ENCODE measurements at places on chromosomes 2 and 18.
A peak's percentile ranks its signal among the peaks of the same experiment; 100 is the strongest.

DNA sequence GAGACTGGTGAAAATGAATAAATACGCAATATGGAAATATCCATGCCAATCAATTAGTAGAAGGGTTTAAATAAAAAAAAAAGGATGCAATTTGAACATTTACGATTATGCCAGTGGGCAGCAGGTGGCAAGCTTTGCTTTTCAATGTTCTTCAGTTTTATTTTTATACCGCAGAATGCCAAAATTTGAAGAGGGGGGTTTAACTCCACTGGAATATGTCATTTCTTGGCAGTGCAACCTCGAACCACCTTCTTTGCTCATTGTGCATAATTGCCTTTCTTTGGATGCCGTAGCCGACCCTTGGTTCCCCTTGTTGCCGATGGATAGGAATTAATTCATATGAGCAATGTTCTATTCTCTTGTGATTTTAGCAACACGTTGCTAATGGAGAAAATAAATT, 88.0 kb downstream of the LTBP1 start:
- DNase-seq, result no peak

- DNase-seq, result no peak
Measured at GRCh38 chr2:239025096-239025801, 177.4 kb downstream of the TWIST2 start.

DNA sequence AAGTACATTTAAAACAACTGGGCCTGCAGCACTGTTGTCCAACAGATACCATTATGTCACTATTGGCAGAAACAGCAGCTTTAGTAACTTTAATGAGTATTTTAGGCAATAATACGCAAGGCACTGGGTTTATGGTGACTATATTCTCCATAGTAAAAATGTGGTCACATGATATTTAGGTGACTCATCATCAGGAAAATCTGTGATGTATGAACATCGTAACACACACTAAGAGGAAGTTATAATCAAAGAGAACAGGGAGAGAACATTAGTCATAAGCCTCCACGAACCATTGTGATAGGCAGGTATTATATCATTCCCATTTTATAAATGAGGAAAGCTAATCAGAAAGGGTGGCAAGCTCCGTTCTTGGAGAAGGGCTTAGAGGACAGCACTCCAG, 36.9 kb downstream of the RAPH1 start:
- no peak for DNase-seq

DNA sequence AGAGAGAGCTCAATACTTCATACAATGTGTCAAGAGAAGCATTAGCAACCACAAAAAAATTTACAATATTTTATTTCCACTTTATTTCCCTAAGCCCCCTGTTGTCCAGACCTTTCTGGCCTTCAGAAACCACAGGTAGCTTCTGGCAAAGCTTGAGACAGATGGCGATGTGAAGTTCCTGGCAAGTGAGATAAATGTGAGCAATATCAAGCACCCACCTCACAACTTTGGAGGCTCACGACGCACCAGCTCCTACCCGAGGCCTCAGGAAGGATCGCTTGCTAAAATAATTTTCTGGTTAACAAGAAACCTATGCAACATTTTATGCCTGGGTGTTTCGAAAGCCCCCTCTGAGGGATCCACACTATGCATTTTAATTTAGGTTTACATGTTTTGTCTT, 158.1 kb upstream of the CHAC2 start:
- DNase-seq, result no peak

DNA sequence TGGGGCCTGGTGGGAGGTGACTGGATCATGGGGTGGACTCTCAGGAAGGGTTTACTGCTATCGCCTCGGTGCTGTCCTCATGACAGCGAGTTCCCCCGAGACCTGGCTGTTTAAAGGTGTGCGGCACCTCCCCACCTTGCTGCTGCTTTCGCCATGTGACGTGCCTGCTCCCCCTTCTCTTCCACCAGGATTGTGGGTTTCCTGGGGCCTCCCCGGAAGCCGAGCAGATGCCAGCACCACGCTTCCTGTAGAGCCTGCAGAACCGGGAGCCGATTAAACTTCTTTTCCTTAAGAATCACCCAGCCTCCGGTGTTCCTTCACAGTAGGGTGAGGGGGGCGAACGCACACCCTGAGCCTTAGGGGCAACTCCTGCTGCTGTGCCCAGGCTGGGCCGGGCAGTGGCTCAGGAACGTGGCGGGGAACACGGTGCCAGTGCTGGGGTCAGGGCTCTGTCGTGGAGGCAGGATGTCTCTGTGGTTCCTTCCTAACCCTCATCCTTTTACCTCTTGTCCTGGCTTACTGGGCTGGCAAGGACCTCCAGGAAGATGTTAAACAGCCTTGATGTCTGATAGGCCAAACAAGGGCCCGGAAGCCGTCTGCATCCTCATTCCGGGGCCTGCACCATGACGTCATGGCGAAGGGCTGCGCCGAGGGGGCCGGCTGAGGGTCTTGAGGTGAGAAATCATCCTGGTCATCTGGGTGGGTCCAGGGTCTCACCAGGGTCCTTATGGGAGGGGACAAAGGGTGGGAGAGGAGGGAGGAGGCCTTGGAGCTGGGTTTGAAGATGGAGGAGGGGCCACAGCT, 12.7 kb downstream of the NEU4 start:
- no peak for DNase-seq

DNA sequence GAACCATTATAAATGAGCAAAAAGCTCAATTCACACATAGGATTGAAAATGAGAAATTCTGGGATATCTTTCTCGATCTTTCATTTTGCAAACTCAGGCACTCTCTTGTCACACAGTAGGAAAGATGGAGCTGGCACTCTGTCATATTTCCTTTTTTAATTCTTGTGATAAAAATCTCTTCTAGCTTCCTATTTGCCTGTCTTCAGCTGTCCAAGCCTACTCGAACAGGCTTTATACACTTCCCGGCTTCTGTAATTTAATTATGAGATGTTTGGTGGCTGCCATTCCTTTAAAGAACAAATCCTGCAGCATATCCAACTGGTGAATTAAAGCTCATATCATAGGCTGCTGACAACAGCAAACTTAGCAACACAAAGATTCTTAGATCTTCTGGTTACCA, 1484.3 kb upstream of the PIK3C3 start:
- no peak for DNase-seq

GRCh38 chr18:78625847-78626246, 353.8 kb upstream of the SALL3 start:
- peak; percentile 36 for DNase-seq

DNA sequence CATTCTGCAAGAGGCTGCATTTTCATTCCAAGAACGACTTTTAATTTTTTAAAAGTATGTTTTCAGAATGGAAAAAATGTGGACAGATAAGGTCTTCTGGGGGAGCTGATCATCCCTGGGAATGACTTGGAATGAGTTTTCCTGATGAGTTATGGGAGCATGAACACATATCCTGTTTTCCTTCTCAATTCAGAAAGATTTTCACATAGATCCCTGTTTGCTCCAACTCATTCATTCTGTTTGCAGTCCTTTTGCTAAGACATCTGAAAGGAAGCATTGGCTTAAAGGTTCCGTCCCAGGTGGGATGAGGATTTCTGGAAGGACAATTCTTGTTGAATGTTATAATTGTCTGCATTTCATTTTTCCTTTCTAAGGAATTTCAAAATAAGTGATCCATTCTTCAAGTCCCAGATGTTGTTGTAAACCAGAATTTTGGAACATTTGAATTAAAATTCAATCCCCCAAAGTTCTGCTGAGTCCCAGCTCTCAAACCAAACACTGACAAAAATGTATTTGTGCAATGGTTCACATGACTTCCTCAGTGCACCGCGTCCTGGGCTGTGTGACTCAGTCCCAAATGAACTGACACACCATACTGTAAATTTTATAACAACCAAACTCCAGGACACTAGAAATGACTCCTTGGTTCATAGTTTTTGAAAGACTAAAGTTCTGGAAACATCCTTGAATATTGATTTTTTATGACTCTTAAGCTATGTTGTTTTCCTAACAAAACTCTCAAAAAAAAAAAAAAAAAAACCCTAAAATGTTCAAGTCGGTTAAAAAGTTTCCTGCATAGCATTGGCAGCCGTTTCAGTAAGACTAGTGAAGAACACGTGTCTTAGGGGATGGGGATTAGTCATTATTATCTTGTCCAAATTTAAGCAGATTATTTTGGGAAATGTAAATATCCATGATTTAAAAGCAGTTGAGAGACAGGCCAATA, 281.8 kb upstream of the TCF4 start:
- DNase-seq, result no peak

- DNase-seq, result no peak
Measured at GRCh38 chr2:233082931-233083755, 23.0 kb downstream of the INPP5D start.

- DNase-seq, result no peak
Measured at GRCh38 chr2:47360283-47360682, 42.7 kb upstream of the MSH2 start.

GRCh38 chr18:27033722-27034121, 151.4 kb downstream of the CHST9 start:
- no peak for DNase-seq

DNA sequence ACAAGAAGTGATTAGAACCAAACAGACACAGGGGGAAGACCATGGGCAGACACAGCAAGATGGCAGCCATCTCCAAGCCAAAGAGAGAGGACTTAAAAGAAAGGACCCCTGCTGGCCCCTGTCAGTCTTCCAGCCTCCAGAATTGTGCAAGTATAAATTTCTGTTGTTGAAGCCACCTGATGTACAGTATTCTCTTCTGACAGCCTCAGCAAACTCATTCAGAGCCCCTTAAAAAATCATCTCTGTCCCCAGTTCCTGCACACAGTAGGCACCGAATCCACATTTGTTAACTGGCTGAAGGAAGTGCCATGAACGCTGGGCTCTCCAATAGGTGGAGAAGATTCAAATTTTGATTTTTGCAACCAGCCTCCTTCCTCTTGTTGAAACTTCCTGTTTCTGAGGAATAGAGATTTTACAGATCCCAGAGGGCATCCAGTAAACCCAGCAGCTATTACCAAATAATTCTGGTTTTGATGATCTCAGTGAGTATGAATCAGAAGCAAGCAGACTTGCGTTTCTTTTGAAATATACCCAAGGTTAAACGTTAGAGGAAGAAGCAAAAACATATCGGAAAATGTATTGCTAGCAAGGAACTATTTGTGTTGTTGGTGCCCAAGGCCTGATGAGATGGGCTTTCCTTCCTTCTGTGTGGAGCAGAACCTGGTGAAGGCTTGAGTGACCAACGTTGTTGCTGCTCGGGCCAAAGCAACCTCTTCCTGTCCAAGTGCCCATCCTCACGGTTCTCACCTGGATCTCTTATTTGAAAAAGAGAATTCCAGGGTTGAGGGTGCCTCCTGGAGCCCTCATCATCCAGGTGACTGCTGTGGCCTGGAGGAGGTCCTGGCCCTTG, 47.7 kb upstream of the PLB1 start:
- DNase-seq, result peak; percentile 97

- no peak for DNase-seq
Measured at GRCh38 chr2:113867571-113867970, 22.3 kb upstream of the ACTR3 start.

DNA sequence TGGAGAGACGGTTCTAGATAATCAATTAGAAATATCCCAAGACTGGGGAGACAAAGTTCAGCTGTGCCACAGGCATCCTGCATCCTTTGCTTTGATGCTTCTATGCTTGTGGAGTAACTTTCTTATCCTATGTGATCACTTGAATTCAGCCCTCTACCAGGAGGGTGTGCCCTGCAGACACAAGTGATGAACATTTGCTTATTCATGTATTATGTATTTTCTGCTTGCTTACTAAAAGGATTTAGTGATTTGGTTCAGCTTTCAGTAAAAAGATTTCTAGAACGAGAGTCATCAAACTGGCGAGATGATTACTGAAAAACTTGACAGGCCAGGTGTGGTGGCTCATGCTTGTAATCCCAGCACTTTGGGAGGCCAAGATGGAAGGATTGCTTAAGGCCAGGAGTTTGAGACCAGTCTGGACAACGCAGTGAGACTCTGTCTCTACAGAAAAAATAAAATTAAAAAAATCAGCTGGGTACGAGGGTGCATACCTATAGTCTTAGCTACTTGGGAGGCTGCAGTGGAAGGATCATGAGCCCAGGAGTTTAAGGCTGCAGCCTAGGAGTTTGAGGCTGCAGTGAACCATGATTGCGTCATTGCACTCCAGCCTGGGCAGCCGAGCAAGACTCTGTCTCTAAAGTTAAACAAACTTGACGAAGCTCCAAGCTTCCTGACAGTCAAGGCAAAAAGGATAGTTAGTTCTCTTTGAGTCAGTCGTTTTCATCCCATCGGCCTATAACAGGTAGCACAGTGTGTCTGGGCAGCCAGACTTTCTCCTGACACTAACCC, 13.3 kb downstream of the HK2 start:
- no peak for DNase-seq

- DNase-seq, result no peak
Measured at GRCh38 chr2:189407281-189408209, 33.7 kb upstream of the WDR75 start.

- no peak for DNase-seq
Measured at GRCh38 chr2:107669335-107669734, 157.4 kb upstream of the RGPD4 start.

GRCh38 chr18:62334120-62334519, 9.0 kb downstream of the TNFRSF11A start:
- no peak for DNase-seq

GRCh38 chr2:215527736-215528135, 91.9 kb upstream of the FN1 start:
- no peak for DNase-seq

DNA sequence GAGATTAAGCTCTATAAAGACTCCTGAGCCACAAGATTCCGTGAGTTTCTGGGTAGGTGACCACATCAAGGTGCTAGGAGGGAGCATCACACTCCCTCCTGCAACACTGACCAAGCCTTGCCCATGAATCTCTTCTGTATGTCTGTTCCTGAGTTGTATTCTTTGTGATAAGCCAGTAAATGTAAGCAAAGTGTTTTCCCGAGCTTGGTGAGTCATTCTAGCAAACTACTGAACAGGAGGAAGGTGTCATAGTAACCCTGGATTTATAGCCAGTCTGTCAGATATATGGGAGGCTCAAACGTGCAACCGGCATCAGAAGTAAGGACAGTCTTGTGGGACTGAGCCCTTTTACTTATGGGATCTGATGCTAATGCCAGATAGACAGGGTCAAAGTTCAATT, 346.1 kb upstream of the KYNU start:
- no peak for DNase-seq

- DNase-seq, result no peak
Measured at GRCh38 chr2:105445976-105446375, 47.1 kb upstream of the FHL2 start.

DNA sequence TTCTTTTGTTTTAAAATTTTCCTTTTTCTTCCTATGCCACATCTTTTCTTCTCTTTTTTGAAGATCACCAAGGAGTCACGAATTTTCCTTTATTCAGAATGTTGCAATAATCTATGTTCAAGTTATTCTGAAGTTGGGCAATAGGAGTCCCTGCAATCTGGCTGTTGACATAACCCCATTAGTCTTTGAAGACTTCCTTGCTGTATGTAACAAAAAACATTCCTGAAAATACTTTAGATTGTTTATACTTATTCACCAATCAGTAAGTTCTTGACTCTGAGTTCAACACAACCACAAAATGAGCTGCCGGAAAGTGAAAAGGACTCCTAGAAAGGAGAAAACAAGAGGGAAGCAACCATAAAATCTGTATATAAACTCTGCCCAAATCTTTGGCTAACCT, 62.8 kb downstream of the TMEM237 start:
- DNase-seq, result no peak

DNA sequence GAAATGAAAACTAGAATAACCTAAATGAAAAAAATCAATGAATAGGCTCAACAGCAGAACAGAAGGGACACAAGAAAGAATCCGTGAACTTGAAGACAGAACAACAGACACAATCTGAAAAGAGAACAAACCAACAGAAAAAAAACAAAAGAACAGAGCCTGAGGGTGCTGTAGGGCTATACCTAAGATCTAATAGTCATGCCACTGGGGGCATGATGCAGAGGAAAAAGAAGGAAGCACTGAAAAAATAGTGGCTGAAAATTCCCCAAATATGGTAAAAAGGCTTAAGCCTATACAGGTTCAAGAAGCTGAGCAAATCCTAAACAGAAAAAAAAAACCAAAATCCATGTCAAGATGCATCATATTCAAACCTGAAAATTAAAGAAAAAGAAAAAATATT, 50.3 kb downstream of the KANSL3 start:
- DNase-seq, result no peak

Measured in SIG-M5 (cell line).